ENCODE measurements at places on chromosomes 7 and 10.

GRCh38 chr10:50620899-50621298, 2.9 kb downstream of the SGMS1 start:
- no peak for DNase-seq

DNA sequence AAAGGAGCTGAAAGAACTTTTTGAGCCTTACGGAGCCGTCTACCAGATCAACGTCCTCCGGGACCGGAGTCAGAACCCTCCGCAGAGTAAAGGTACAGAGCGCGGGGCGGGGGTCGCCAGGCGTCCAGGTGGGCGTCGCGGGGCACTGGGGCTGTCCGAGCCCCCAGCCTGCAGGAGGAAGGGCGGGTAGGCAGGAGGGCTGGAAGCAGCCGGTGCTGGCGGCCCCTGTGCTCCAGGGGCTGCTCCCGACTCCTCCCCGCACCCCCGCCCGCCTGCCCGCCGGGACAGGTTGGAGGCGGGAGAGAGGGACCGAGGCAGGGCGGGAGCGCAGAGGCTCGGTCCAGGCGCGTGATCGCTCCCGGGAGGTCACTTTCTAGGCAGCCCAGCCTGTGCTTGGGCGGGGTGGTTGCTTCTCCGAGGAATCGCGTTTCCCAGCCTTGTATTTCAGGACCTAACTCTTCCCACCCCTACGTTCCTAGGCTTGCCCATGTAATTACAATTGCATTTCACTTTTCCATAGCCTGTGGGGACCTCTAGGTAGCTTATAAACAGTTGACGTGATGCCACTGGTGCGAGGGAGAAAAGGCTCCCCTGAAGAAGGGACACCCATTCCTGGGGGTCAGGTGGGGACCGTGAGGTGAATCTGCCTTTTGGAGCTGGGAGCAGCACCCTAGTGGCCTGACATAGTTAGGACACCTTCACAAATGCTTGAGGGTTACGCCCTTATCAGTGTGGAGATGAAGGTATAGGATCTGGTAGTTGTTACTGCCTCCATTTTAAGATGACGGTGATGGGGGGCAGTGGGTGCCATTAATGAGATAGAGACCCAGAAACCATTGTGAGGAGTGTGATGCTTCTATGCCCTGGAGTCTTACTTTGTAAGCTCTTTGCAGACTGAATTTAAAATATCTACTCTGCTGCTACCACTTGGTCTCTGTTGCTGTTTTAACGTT, 148.2 kb downstream of the CELF2 start:
- DNase-seq: no peak

- no peak for DNase-seq
These were observed 40.3 kb downstream of the PTPRE start for GRCh38 chr10:127947211-127947610.

- no peak for DNase-seq
These were observed 126.1 kb downstream of the ADARB2 start for GRCh38 chr10:1610986-1611770.

DNA sequence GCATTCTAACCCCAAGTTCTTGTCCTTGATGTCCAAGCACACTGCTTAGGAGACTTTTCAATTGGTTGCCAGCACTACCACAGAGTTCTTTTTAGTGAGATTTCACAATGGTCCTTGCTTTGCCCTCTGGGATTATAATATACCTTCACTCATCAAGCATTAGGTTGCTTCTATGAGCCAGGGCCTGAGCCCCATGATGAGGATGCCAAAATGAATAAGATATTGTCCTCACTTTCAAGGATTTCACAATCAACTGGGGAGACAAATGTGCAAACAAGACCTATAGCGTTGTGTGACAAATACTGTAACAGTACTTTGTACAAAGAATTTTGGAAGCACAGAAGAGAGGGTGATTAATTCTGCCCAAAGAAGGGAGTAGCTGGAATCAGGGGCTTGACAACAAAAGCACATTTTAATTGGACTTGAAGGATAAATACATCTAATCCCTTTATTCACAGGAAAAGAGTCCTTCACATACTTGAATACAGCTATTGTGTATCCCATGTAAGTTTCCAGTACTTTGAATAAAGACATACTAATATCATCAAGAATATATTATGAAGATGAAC, 263.6 kb upstream of the LRRN3 start:
- DNase-seq: no peak

GRCh38 chr7:4739528-4739992, 35.9 kb upstream of the AP5Z1 start:
- DNase-seq: peak; percentile 69

DNA sequence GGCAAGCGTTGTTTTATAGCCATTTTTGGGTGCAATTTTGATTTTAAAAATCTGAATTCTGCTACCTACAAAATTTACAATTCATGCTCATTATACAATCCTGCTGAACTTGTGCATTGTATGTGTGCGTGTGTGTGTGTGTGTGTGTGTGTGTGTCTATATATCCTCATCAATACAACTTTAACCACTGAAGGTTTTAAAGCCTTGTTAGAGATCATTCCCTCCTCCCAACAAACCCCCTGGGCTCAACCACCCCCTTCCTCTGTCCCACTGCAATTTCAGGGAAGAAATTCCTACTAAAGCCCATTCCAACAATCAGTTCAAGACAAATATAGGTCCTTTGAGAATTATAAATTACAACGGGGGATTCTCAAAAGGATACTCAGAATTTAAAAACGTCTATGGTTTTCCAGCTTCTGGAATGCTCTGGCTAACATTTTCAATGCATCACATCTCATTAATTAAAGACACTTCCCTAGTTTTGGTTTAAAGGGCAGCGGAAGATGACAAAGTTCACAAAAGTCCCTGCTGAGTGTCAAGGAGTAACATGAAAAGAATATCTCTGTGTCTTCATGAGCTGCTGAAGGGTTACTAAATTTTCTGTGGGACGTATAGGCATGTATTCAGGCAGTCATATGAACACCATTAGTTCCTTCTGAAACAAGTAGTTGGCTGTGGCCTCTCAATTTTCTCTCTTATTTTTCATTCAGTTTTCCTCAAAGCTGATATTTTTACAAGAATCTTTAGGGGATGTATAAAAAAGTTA, 889 bp upstream of the SEMA3A start:
- DNase-seq: no peak

- no peak for DNase-seq
These were observed 242.0 kb downstream of the AUTS2 start for GRCh38 chr7:69840248-69840647.

DNA sequence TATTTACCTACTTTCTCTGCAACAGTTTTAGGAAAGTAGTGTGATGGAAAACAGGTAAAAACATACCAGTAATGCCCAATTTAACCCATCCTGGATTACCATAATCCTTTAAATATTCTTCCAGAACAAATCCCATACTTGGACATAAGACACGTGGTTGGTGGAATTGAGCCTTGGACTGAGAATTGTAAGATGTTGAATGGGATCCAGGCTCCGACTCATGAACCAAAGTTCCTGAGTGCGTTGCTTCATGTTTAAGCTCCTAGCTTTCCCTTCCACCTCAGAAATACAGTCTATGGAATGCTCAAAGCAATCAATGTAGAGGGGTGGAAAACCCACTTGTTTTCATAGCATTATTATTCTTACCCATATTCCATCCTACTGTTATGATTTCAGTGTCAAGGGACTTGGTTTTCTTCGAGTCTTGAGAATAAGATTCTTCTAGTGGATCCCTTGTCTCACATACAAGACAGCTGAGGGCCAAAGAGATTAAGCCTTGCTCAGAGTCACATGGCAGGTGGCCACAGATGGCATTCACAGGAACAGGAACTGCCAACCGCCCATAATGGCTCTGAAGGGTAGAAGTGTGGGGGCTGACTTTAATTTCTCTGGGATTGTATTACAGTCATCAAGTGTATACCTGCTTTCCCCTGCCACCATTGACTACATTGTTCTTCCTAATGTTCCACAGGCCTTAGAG, 171.2 kb downstream of the GFRA1 start:
- no peak for DNase-seq

- DNase-seq: peak; percentile 20
These were observed 47.7 kb upstream of the NRP1 start for GRCh38 chr10:33382216-33382600.

- peak; percentile 5 for DNase-seq
These were observed 402.7 kb downstream of the IPMK start for GRCh38 chr10:57864765-57865680.
